ENCODE measurements at places on chromosomes 6 and 20.

DNA sequence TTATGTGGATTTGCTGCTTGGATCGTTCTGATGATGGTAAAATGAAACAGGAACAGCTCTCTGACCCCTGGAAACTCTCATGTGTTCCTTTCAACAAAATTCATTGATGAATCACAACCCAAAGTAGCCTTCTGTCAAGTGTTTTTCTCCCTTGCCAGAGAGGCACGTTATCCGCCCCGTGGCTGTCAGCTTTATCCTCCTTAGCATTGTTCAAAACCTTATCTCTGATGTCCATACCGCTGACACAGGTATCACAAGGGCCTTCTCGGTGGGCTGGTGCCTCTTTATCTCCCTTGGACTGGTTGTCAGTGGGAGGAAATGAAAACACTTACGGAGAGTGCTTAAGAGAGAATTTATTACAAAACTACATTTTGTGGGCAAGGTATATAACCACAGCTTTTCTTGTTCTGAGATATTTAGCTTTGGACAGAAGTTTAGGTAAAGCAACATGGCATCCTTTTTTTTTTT lies 84.9 kb downstream of the TIAM2 start:
- DNase-seq = no peak

DNA sequence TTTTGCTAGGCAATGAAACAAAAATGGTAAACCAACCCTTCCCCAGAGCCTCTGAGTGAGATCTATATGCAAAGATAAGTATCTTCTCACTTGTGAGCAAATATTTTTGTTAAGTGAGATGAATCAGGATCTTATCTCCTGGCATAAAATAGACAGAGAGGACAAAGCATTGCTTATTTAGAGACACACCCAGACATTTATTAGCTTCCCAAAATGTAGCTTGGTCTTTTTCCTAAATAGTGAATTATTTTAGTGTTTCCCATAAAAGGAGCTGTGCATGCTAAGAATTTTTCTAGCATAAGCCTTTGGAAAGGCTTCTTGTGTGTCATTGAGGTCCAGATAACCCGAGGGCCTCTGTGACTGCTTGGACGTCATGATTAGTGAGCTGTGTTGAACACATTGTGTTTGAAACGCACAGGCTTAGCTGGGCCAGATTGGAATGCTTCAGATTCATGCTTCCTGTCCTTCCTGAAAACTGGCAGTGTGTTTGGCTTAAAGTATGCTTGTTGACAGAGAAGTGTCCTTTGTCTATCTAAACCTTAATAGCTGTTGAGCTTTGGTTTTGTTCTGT lies 16.5 kb downstream of the MTHFD1L start:
- no peak for DNase-seq

GRCh38 chr6:8080362-8081151 lies 16.4 kb upstream of the BLOC1S5 start:
- DNase-seq = no peak

DNA sequence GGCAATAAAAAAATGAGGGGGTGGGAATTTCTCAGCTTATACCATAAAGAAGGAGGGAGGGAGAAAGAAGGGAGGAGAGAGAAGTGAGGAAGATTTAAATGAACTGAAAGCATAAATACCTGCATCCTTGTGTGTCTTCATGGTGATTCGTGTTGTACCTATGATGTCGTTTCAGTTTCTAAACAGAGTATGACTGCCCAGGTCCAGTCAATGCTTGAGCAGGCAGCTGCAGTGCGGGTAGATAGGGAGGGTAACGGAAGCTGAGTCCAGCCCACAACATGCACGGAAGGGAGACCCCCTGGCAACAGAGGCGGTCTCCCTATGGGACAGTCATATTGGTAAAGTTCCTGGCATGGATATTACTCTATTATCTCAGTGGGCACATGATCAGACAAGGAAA lies 184.5 kb downstream of the KIF16B start:
- DNase-seq = no peak

DNA sequence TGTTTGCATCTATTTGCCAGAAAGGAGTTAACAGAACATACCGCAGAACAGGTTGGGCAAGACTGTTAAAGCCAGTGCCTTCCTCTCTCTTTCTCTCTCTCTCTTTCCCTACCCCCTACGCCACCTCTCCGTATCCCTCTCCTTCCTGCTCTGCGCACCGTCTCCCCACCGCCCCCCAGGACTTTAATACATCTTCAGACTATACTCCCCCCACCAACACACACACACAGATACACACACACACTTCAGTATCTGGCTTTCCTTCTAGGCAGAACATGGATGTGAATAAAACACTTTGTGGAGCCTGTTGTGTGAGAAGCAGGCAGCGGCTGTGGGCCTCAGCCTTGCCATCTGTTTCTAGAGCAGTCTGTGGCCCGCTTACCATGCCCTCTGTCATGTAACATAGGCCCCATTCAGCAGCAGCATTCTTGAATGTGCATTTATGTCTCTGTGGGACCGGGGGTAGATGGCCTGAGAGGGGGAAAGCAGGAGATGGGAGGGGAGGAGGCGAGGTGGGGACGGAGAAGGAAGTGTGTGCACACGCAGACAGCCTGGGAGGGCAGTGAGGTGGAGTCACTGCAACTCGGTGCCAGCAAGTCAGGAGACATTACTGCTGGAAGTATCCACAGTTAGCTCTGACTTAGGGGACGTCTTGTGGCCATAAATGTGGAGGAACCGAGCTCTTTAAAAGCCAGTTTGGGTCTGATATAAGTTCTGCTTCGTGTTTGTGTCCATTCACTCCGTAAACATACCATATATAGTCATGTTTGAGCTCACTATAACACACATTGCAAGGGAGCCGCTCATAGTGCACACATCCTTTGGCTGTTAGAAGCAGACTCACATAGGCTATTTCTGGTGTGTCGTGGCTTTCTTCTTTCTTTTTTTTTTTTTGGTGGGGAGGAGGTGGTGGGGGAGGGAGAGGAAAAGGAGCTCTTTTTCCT lies 38.4 kb downstream of the RREB1 start:
- DNase-seq = no peak

GRCh38 chr20:57257701-57258453 lies 8.6 kb downstream of the BMP7 start:
- DNase-seq = no peak

- DNase-seq = no peak
Measured at GRCh38 chr6:97459986-97460385, 177.0 kb upstream of the MMS22L start.

GRCh38 chr6:57261926-57262325 lies 39.8 kb upstream of the RAB23 start:
- no peak for DNase-seq

GRCh38 chr20:62940875-62941274 lies 2.9 kb downstream of the GID8 start:
- no peak for DNase-seq

GRCh38 chr20:44068316-44069201 lies 118.4 kb downstream of the JPH2 start:
- DNase-seq = no peak

GRCh38 chr6:138258991-138259390 lies 40.7 kb upstream of the PBOV1 start:
- no peak for DNase-seq

DNA sequence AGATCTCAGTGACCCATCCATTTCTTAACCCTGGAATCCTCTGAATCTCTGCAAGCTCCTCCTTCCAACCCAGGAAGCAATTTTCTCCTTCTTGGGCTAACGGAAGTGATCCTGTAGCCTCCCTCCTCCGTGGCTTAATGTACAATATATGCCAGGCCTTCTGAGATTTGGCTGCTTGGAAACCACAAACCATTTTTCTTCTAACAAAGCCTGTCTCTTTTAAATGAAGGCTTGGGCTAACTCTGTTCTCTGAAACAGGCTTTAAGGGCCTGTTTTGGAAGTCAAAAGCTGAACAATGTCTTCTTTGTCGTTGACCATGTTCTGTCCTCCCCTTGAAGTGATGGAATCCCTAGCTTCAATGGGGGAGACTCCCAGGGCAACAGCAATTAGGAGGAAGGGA lies 14.9 kb downstream of the FYN start:
- DNase-seq = no peak

DNA sequence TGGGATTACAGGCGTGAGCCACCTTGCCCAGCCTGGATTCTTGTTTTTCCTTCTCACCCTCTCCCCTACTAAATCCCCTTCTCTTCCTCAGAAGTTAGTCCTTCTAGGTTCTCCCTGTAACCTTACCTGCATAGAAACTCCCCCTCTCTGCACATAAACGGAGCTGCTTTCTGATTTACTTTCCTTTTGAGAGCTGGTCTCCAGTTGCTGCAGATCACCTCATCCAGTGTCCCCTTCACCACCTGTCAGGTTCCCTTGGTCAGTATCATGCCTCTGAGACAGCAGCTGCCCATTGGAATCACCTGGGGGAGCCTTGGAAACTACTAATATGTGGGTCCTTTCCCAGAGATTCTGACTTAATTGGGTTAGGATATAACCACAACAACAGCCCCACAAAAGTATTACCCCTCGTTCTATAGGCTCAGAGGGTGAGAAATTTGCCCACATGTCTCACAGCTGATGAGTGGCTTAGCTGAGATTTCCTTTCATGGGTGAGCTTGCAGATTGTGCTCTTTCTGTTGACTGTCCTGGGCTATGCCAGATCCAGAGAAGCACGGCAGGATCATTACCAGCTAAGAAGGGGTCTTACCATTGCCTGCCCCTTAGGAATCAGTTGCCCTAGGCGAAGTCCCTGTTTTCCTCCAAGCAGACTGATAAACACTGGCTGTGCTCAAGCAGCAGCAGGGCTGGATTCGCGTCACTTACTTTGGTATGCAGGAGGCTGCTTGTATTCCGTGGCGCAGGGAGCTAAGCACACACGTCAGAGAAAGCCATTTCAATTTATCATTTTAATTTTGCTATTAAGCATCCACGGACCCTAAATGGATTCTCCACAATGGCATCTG lies 51.3 kb downstream of the AKAP12 start:
- DNase-seq = no peak
